Stimulated activated memory B cell treated with anti-CD40 and anti-IgM and Interleukin-4, amounts not matched to agents 10 μg/mL and 1 μg/mL and 100 μg/mL, for 72 hours (primary cell): ENCODE measurements at places on chromosomes 6 and 20.
A peak's percentile ranks its signal among the peaks of the same experiment; 100 is the strongest.

- peaks cover 11% of the 10 kb centered on the region for H3K36me3 ChIP-seq
- H3K4me3 ChIP-seq, result no peak overlapping the region
- peaks cover 23% of the 10 kb centered on the region for H3K4me1 ChIP-seq
- H3K27ac ChIP-seq, result no peak overlapping the region
Measured at GRCh38 chr6:5670381-5670780, 336.3 kb downstream of the NRN1 start.

- H3K27me3 ChIP-seq, result peaks cover 36% of the 10 kb centered on the region
- peaks cover 14% of the 10 kb centered on the region for H3K4me1 ChIP-seq
- peaks cover 6% of the 10 kb centered on the region for H3K36me3 ChIP-seq
- no peak for ATAC-seq
- no peak overlapping the region for H3K27ac ChIP-seq
Measured at GRCh38 chr6:170124836-170125235, 166.0 kb downstream of the DLL1 start.

GRCh38 chr6:44645276-44645675 lies 257.8 kb downstream of the CDC5L start:
- no peaks in the 10 kb centered on the region for H3K4me1 ChIP-seq
- no peak overlapping the region for H3K4me3 ChIP-seq
- ATAC-seq, result no peak

DNA sequence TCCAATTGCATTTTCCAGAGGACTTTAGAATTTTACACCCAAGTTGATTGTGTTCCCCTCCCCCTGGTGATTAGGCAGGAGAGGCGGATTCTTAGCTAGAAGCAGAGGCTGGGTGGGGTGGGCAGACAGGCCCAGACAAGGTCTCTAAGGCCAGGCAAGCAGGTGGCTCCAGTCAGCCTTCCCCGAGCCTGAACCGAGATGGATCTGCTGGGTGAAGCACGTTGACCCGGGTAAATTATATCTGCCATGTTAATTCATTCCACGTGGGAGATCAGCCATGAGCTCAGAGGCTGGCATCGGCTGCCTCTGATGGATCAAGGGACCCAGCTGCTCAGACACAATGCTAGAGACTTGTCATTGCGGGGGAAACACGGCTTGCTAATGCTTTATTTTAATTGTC lies 159.5 kb upstream of the MAFB start:
- H3K4me1 ChIP-seq, result no peaks in the 10 kb centered on the region
- no peak for ATAC-seq
- no peaks in the 10 kb centered on the region for H3K36me3 ChIP-seq
- H3K27ac ChIP-seq, result no peak overlapping the region
- no peak overlapping the region for H3K4me3 ChIP-seq

GRCh38 chr20:1424336-1424735 lies 31.5 kb upstream of the FKBP1A start:
- no peaks in the 10 kb centered on the region for H3K27me3 ChIP-seq
- ATAC-seq, result no peak
- peaks cover 6% of the 10 kb centered on the region for H3K36me3 ChIP-seq
- H3K4me1 ChIP-seq, result no peaks in the 10 kb centered on the region
- H3K4me3 ChIP-seq, result no peak overlapping the region
- no peak overlapping the region for H3K27ac ChIP-seq

- H3K36me3 ChIP-seq, result peaks cover 33% of the 10 kb centered on the region
- no peaks in the 10 kb centered on the region for H3K27me3 ChIP-seq
- H3K4me3 ChIP-seq, result no peak overlapping the region
Measured at GRCh38 chr6:130152908-130153510, 69.7 kb downstream of the SAMD3 start.

DNA sequence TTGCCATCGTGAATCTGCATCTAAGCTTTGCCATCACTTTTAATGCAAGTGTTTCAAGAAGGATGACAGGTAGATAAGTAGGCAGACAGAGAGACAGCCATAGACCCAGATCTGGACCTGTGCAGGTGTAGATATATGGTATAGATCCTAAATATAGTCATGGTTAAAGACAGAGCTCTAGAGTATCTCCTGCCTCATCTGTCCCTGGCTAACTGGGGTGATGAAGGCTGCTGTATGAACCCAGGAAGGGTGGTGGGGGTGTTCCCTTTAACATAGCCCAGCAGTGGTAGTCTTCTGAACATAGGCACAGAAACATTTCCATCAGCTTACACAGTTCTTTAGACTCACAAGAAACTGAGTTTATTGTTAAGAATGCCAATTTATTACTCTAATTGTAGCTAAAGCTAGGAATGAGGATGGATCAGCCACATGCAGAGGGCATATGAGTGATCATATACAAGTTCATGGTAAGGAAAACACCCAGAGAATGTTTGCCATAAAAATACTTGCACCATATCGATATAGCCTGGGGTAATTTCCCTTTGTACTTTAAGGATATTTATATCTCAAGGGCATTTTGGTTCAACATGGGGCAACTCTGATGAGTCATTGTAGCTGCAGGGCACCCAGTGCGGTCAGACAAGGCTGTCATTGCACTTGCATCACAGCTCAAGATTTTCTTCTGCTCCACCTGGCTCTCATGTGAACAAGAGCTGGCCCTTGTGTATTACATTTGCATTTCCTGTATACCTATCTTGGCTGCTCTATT lies 587.2 kb downstream of the EPM2A start:
- H3K4me3 ChIP-seq, result no peak overlapping the region
- H3K27me3 ChIP-seq, result no peaks in the 10 kb centered on the region
- no peaks in the 10 kb centered on the region for H3K36me3 ChIP-seq
- H3K27ac ChIP-seq, result no peak overlapping the region
- H3K4me1 ChIP-seq, result peaks cover 7% of the 10 kb centered on the region
- ATAC-seq, result peak; percentile 50
